ENCODE measurements at places on chromosomes 3 and 15.

- no peak for DNase-seq
These were observed 124.6 kb upstream of the ARHGEF3 start for GRCh38 chr3:56926243-56926946.

- DNase-seq, result no peak
These were observed 96.3 kb downstream of the TPRG1 start for GRCh38 chr3:189267981-189268613.

- peak; percentile 11 for DNase-seq
These were observed 63.6 kb downstream of the FAM81A start for GRCh38 chr15:59501597-59501996.

DNA sequence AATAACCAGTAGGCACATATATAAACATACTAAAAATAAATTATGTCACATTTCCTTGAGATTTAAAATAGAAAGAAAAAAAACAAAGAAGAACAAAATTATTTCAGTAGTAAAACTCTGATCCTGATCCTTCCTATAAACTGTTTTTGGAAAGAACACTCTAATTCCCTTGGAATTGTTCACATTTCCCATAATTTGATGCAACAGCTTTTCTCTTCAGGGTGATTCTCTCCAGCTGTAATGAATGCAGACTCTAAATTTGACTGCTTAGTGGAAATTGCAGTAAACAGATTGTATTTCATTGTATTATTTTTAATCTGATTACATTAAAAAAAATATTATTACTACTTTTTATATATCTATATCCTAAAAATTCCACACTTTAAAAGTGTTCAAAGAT is 70.2 kb upstream of the ABI3BP start:
- DNase-seq, result no peak

GRCh38 chr3:34920806-34921205 is 718.5 kb upstream of the ARPP21 start:
- DNase-seq, result peak; percentile 17

GRCh38 chr3:167394003-167394402 is 13.9 kb upstream of the ZBBX start:
- DNase-seq, result no peak

DNA sequence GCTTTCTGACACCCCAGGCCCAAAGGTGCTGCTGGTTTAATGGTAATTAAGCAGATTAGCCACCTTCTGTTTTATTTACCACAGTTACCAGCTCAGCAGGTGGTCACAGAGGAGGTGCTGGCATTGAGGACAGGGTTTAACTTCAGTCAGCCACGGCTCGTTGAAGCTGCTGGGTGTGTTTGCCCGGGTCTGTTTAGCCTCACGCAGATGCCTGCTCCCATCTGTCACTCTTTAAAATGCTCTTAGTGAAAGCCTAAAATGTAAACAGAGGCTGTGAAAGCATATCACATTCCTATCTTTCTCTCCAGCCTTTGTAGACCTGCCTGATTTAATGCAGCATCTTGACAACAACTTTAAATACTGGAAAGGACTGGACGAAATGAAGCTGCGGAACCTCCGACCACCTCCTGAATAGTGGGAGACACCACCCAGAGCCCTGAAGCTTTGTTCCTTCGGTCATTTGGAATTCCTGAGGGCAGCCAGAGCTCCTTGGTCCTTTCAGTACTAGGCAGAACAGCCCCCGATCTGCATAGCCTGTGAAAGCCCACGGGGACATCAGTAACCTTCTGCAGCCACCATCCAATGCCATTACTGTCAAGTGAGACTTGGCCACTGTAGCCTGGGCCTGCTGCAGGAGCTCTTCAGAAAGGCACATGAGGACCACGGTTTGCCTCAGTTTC is 156.0 kb downstream of the PDE8A start:
- peak; percentile 1 for DNase-seq

GRCh38 chr3:65633018-65633638 is 405.6 kb downstream of the MAGI1 start:
- no peak for DNase-seq

GRCh38 chr3:78086150-78086549 is 1046.3 kb downstream of the ROBO2 start:
- no peak for DNase-seq

- peak; percentile 61 for DNase-seq
These were observed 10.9 kb downstream of the GNB5 start for GRCh38 chr15:52180196-52180835.

- DNase-seq, result no peak
These were observed 60.5 kb downstream of the TLE3 start for GRCh38 chr15:70037292-70037640.

GRCh38 chr15:36232491-36232890 is 346.9 kb upstream of the CDIN1 start:
- no peak for DNase-seq

GRCh38 chr3:178084938-178085816 is 451.1 kb upstream of the KCNMB2 start:
- peak; percentile 97 for DNase-seq

- DNase-seq, result no peak
These were observed 8.4 kb upstream of the GOLGA6C start for GRCh38 chr15:75249726-75250125.

Data from G401 (cell line).